Mesothelial cell of epicardium (in vitro differentiated cells): ENCODE measurements at places on chromosomes 5 and 9. TPM values are rescaled to one million over a fixed set of nuclear protein-coding genes. Genes with fewer than 3 reads are reported as not detected.

- peaks cover 15% of the 10 kb centered on the region for H3K36me3 ChIP-seq
- H3K27ac ChIP-seq = no peak overlapping the region
- no peaks in the 10 kb centered on the region for H3K4me1 ChIP-seq
- no peak overlapping the region for H3K4me3 ChIP-seq
- DNase-seq = no peak
Observed at GRCh38 chr5:862367-863243, 11.8 kb upstream of the ZDHHC11 start.

DNA sequence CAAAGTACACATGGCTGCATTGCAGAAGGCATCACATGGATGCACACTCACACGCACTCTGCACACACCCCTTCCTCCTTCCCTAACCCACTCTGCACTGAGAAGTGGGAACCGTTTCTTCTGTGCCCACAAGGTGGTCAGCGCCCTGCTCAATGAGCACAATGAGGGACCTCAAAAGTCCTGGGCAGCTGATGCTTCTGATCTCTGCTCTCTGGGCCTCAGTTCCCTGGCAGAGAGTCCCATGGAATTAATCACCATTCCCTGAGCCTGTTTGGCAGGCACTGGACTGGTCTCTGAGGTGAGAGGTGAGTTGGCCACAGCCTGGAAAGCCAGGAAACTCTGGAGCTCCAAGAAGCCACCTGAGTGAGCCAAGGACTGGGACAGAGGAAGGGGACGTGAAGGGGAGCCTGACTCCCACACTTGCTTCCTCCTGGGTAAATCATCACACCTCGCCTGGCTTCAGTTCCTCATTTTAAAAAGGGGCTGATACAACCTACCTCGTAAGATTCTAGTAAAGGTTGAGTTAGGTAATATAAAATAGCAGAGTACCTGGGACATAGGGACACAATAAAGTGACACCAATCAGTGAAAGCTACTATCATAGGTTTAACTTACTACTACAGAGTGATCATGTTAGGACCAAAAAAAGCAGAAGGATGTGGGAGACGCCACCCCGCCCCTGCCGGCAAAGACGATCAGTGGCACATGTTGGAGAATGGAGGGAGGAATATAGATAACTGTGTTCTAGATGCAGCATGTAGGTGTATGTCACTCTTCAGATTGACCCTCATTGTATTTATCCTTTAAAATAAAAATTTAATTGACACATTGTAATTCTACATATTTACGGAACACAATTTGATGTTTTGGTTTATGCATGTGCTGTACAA lies 21.1 kb upstream of the IGFBPL1 start:
- no peak for DNase-seq
- peaks cover 20% of the 10 kb centered on the region for H3K27me3 ChIP-seq
- H3K36me3 ChIP-seq = no peaks in the 10 kb centered on the region
- H3K4me1 ChIP-seq = no peaks in the 10 kb centered on the region
- H3K27ac ChIP-seq = no peak overlapping the region

PRR16 gene
- 1.9 to 2.7 TPM (median 2.1 TPM) in 3 replicates for total RNA-seq

DNA sequence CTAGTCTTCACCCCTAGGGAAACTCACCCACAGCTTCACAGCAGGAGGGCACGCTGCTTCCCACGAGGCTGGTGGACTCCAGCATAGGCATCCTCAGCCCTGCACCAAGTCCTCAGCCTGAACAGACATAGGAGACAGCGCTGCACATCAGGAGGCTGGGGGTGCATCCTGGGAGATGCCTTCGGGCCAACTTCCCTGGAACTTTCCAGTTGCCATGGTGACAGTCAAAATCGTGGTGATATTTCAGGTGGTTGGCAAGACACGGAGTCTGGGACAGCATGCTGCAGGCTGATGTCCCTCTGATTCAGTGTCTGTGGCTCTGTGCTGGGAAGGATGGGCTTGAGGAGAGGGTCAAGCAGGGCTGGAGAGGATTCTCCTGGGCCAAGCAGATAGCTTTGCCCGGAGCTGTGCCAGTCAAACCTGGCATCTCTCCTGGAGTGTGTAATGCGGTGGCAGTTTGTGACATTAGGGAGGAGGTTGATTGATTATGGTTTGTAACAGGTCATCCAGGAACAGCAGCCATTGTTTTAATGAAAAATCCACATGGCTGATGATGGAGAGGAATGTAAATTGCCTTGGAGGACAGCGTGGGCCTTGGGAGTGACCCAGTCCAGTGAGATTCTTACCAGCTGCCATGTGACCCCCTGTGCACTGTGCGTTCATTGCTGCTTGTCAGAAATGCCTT lies 35.6 kb upstream of the SEMA4D start:
- no peak overlapping the region for H3K27ac ChIP-seq
- peaks cover 13% of the 10 kb centered on the region for H3K4me1 ChIP-seq
- H3K27me3 ChIP-seq = peaks cover 1% of the 10 kb centered on the region
- no peak for DNase-seq
- no peak overlapping the region for H3K4me3 ChIP-seq
